Urinary bladder (tissue), 4 donors: ENCODE measurements at places on chromosomes 6 and 20.

- DNase-seq = no peak
Measured at GRCh38 chr20:45432294-45432693, 16.4 kb downstream of the PIGT start.

DNA sequence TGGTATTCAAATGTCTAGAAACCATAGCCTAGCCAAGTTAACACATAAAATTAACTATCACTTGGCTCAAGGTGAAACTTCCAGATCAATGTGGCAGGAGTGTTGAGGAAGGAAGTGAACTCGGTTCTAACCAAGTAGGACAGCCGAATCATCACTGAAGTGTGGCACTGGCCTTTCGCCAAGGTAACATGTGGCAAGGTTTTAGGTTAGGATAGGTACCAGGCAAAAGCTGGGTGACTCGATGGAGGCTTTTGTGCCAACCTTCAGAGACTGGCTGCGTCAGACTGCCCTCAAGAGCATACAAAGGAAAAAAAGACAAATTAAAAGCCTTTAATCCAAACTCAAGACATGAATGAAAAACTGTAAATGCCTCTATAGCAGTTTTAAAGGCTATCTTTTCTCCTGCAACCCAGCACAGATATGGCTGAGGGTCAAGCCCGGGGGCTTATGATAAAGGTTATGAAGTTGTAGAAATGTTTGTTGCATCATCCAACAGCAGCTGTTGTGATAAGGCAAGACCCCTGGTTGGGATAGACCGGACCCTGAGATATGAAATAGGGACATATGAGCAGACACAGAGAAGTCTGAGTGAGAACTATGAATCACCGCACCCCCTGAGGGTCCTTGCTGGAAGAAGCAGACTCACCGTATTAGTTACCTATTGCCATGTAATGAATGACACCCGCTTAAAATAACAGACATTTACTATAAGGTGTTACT is 11.9 kb downstream of the PSMB9 start:
- DNase-seq = no peak

DNA sequence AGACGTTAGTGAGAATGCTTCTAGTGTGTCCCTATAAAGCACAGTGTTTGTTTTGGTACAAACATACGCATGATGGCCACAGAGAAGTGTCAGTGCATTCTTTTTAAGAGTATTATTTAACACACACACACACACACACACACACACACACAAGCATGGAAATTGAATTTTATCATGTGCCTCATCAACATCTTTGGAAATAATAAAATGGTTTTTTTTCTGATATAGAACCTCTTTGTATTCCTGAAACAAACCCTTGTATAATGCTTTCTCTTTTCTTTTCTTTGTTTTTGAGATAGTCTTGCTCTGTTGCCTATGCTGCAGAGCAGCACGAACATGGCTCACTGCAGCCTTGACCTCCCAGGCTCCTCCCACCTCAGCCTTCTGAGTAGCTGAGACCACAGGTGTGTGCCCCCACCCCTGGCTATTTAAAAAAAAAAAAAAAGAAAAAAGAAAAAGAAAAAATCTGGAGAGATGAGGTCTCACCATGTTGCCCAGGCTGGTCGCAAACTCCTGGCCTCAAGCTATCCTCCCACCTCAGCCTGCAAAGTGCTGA is 116.2 kb upstream of the SYNDIG1 start:
- no peak for DNase-seq

DNA sequence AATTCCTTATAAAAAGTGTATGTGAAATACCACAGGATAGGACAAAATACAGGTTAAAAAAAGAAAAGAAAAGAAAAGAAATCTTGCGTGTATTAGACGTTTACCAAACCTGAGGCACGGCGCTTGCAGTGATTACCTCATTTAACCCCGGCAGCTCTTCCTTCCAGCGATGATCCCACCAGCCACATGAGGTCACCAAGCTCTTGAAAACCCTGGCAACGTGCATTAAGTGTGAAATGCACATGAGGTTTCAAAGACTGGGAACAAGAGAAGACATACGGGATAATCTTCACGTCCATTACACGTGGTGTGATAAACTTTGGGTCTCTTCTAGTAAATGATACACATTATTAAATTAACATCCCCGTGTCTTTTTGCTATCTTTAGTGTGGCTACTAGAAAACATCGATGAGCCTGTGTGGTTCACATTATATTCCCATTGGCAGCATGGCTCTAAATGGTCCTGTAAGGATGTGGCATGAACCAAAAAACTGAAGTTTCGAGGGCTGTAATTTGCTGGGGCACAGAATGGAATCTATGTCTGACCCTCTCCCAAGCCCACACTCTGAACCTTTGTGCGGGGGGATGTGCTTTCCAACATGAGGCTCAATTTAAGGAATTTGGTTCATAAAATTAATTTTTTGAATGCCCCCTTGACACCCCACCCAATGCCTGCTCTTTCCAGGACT is 59.2 kb upstream of the THBS2 start:
- no peak for DNase-seq

GRCh38 chr6:85458184-85458583 is 8.3 kb downstream of the NT5E start:
- DNase-seq = no peak

DNA sequence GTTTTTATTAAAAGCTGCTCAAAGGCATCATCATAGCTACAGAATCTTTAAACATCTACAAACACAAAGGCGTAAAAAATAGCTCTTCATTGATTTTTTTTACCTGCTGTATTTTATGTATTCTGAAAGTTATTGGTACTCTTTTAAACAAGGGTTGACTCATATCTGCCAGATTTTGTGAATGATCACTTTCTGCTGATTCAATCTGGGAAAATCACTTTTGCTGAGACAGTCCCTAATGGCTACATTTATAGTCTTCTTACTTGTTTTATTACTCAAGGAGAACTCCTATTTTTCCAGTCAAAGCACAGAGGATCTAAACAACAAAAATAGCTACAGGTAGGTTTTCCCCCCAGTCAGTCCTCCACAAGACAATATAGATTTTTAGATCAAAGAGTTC is 739.0 kb downstream of the CBLN4 start:
- DNase-seq = no peak

DNA sequence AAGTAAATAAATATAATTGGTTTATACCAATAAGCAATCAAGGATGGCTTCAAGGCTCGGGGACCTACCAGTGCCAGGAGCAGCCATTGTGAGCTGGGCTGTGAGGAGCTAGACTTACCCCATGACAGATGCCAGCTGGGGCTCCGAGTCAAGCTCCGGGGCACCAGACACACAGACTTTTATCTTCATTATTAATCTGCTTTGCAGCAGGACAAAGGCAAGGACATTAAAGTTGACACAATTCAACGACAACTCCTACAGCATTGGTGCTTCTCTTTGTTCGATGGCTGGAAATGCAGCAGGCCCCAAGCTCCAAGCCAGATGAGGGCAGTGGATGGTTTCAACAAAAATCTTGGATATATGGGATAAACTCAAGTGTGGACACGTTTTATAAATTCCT is 68.3 kb downstream of the CD24 start:
- no peak for DNase-seq
